ENCODE measurements at places on chromosomes 6 and 20.

- no peaks in the 10 kb centered on the region for H3K27me3 ChIP-seq
- no peak overlapping the region for H3K4me3 ChIP-seq
- DNase-seq = no peak
- no peaks in the 10 kb centered on the region for H3K36me3 ChIP-seq
- no peaks in the 10 kb centered on the region for H3K4me1 ChIP-seq
These were observed 43.8 kb downstream of the PTCHD4 start for GRCh38 chr6:48067148-48067712.

DNA sequence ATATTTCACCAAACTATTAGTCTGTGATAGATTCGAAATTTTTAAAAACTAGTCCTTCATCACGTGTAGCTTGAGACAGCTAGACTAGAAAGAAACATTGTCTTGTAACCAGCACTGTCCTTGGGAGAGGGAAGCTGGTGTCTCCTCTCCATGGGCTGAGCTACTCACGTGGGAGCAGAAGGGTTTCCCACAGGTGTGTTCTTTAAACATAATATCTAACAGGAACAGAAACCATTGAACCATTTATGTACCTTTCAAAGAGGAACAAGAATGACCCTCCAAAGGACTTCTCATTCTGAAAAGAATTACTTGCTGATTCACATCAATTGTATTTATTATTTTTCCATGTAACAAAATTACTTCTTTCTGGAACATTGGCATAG, 72.4 kb upstream of the SYNJ2 start:
- no peaks in the 10 kb centered on the region for H3K27me3 ChIP-seq
- H3K27ac ChIP-seq = no peak overlapping the region
- H3K4me1 ChIP-seq = no peaks in the 10 kb centered on the region
- no peak for DNase-seq
- H3K4me3 ChIP-seq = no peak overlapping the region
- H3K36me3 ChIP-seq = peaks cover 6% of the 10 kb centered on the region

- H3K4me3 ChIP-seq = no peak overlapping the region
- no peaks in the 10 kb centered on the region for H3K4me1 ChIP-seq
- H3K36me3 ChIP-seq = no peaks in the 10 kb centered on the region
- no peaks in the 10 kb centered on the region for H3K27me3 ChIP-seq
- no peak overlapping the region for H3K27ac ChIP-seq
These were observed 41.8 kb upstream of the FOXO3 start for GRCh38 chr6:108518714-108519576.

DNA sequence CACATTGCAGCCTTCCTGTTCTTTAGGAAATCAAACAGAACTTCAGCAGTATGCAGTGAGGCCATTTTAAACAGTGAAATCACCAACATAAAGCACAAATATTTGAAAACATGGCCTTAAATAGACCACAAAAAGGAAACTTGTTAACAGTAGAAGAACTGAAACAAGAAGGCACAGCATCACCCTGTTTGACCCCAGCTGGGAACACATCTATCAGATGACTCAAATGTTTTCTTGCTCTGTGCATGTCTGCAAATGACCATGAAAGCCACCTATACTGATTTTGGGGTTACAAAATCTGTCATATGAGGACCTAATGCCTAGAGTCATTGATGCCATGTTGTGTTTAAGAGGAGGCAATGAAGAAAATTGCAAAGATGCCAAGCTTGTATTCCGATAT, 123.8 kb upstream of the ADGRF1 start:
- no peak overlapping the region for H3K27ac ChIP-seq
- H3K4me1 ChIP-seq = no peaks in the 10 kb centered on the region
- no peak for DNase-seq
- H3K27me3 ChIP-seq = no peaks in the 10 kb centered on the region
- no peaks in the 10 kb centered on the region for H3K36me3 ChIP-seq
- no peak overlapping the region for H3K4me3 ChIP-seq

DNA sequence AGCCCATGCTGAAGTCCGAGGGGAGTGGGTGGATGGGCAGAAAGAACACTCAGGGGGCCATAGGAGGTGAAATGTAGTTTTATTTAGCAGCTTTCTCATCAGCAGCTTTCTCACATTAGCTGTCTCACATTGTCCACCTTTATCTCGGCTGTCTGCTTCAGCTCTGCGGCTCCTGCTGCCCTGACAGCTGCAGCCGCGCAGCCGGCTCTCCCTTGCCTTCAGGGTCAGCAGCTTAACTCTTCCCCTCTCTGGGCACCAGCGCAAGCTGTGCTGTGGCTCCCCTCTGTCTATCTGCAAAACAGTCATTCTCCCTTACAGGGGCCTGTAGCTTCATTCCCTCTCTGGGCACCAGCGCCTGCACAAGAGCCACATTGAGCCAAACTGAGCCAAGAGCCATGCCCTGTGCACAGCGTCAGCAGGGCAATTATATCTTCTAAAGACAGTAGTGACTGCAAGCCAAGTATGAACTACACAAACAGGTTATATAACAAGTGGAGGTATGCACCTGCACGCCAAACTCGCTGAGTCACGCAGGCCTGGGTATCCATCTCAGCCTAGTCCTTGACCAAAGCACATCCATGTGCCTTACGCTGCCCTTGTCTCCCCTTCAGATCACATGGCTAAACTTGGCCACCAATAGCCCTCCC, 198.8 kb downstream of the EYA2 start:
- no peak overlapping the region for H3K4me3 ChIP-seq

GRCh38 chr20:59004763-59005522, 2.1 kb downstream of the CTSZ start:
- no peak for DNase-seq
- H3K27ac ChIP-seq = no peak overlapping the region
- no peaks in the 10 kb centered on the region for H3K27me3 ChIP-seq
- H3K4me1 ChIP-seq = peaks cover 26% of the 10 kb centered on the region
- H3K4me3 ChIP-seq = peak overlapping the region; percentile 29

Measured in CD8-positive, alpha-beta memory T cell (primary cell).